Activated naive CD4-positive, alpha-beta T cell treated with Interleukin-2 at 50 U/mL for 16 hours (primary cell): ENCODE measurements at places on chromosomes 6 and 20.

GRCh38 chr20:36147690-36148089 is 6.8 kb upstream of the EPB41L1 start:
- DNase-seq, result no peak

DNA sequence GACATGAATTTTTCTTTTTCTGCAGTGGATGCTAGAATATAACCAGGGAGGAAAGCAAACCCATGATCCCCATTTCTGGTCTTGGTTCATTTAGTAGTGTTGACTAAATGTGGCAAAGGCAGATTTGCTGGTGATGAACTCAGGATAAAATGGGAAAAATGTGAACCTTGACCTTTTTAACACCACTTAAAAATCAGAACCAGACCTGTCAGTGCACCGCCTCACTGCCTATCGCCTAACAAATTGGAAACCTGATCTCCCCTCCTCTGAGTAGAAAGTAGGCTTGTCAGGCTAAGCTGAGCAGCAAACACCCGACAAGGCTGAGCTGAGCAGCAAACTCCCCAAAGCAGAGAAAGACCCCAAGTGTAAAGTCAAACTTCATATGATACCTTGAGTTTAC is 254.8 kb downstream of the FOXC1 start:
- no peak for DNase-seq

- DNase-seq, result no peak
These were observed 68.7 kb downstream of the PSMG4 start for GRCh38 chr6:3327403-3327802.

DNA sequence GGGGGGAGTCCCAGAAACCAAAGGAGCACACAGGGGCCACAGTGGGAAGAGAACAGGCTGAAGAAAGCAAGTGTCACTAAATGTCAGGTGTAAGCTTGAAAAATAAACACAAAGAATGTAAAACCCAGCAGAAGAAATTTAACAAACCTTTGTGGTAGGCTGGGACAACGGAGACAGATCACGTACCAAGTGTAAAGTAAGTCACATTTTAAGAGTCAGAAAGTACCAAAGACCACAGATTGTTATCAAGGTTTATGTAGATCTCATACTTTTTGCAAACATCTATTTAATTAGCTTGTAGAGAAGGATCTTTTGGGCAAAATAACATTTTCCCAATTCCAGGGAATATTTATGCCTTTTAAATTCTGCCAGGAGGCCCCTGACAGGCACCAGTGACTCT is 1.6 kb downstream of the CLIC5 start:
- no peak for DNase-seq

DNA sequence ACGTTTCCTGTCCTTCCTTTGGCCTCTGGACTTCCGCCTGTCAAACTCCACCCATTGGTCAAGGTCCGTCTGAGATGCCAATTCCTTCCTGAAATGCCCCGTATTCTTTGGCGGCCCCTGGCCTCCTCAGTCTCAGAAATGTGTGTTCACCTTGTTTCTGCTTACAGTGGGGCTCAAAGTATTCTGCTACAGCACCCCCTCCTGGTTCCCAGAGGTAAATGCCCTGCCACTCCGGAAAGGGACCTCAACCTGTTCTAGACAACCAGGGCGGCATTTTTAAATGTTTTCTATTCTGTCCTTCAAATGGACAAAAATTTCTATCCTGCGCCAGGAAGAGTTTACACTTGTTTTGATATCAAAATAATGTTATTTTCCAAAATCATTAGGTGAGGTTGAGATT is 12.1 kb upstream of the PAX1 start:
- DNase-seq, result no peak

DNA sequence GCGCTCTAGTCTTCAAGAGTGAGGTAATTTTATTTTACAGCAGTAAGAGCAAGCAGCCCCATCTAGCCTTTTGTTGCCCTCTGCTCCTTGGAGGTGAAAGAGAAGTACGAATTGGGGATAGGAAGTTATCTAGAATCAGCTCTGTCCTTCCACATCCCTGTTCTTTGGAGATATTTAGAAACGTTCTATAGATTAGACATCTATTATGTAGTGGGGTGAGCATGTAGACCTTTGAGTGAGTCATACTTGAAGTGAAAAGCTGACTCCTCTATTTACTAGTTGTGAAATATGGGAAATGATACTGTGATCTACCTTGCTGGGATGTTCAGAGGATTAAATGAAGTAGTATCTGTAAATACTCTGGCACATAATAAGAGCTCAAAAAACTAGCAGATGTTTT is 36.0 kb upstream of the SLC35D3 start:
- no peak for DNase-seq

DNA sequence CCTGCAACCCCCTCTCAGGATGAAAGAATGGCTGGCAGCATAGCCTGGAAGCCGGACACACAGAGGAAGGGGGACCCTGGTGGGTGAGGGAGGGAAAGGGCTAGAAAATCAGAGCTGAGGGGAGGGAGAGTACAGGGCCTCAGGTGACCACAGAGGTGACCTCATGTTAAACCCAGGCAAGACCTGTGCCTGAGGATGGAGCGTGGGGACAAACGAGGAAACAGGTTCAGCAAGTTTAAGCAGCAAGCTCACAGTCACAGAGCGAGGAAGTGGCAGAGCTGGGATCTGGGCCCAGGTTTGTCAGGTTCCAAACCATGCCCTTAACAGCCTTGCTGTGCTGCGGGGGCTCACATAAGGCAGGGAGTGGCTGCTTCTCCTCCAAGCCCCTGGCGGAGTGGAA is 4.0 kb upstream of the BPI start:
- DNase-seq, result no peak

DNA sequence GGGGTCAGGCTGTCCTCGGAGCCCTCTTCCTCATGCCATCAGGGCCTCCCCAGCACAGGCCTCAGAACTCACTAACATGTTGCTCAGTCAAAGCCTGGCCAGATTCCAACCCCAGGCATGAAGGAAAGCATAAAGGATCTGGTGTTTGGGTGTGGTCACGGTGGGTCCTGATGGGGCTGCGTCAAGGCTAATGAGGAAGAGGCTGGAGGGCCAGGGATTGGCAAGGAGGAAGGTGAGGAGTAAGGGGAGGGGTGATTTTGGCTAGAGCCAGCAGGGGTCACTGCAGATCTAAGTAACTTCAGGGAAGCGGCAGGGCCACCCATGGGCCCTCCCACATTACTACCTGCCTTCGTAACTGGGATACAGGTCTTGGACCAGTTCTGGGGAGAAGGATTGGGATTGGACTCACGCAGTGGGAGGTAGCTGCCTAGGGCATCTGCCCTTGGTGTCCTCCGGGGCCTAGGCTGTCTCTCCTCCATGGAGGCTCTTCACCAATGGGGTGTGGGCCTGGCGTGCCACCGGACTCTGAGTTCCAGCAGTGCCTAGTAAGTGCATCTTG is 36.2 kb upstream of the MRPS18A start:
- DNase-seq, result peak; percentile 77

DNA sequence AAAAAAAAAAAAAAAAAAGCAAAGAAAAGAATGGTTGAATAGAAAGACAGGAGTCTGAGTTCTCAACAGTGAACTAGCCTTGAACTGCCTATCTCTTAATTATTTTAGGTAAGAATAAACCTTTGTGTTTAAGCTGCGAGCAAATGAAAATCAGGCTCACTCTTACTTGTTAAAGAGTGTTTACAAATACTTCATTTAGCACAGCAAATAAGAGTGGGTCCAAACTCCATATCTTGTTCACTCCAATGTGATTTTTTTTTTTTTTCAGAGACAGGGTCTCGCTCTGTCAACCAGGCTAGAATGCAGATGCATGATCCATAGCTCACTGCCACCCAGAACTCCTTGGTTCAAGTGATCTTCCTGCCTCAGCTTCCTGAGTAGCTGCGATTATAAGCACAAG is 11.9 kb downstream of the MCM9 start:
- DNase-seq, result no peak

- DNase-seq, result no peak
These were observed 228.3 kb downstream of the NRN1 start for GRCh38 chr6:5778317-5778857.

GRCh38 chr6:112439010-112439409 is 91.9 kb downstream of the RFPL4B start:
- DNase-seq, result no peak

- DNase-seq, result no peak
These were observed 30.7 kb downstream of the STK38 start for GRCh38 chr6:36516559-36516958.

DNA sequence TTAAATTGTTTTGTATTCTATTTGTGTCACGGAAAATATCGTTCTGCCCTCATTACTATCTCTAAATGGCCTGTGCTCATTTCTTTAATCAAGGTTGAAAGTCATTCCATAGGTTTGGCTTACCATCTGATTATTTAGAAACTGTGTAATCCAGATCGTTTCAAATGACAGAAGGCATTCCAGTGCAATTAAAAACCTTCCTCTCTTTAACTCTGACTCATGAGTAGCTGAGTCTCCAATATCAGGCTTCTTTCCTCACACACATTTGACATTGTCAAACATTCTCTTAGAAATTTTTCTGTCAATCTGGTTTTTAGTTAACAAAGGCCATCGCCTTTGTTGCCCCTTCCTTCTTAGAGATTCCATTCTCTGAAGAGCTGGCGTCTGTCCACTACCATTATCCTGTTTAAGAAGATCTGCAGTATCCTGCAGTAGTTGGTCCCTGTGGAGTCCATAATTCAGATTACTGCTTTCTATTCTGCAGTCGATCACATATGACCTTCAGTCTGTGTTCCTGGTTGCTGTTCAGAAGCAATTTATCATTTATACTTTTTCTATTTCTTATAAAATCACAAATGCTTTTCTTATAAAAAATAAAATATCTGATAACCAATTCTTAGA is 3.9 kb upstream of the TRDN start:
- no peak for DNase-seq

DNA sequence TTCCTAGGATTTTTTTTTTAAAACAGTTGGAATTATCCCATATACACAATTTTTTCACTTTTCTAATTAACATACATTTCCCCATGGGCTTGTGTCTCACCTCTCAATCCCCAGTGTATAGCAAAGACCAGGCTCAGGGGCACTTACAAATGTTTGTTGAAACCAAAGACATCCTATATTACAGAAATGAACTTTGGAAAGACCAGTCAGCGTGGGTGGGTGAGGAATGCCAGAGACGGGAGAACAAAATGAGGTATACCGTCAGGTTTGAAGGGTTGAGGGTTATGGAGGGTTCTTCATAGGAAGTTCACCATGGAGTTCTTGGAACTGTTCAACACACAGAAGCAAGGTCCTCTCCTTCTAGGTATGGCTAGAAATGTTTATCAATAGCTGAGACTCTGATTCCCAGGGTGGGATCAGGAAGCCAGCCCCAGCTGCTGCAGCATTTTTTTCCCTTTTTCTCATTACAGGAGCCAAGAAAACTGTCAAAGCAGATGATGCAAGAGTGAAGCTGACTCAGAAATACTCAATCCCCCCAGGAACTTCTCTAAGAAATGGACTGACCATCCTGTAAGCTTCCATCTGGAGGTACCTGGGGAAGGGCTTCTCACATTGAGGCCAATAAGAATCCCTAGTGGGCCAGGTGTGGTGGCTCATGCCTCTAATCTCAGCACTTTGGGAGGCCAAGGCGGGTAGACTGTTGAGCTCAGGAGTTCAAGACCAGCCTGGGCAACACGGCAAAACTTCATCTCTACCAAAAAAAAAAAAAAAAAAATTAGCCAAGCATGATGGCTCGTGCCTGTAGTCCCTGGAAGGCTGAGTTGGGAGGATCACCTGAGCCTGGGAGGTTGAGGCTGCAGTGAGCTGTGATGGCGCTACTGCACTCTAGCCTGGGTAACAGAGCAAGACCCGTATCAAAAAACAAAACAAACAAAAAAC is 15.9 kb upstream of the TBC1D20 start:
- no peak for DNase-seq

DNA sequence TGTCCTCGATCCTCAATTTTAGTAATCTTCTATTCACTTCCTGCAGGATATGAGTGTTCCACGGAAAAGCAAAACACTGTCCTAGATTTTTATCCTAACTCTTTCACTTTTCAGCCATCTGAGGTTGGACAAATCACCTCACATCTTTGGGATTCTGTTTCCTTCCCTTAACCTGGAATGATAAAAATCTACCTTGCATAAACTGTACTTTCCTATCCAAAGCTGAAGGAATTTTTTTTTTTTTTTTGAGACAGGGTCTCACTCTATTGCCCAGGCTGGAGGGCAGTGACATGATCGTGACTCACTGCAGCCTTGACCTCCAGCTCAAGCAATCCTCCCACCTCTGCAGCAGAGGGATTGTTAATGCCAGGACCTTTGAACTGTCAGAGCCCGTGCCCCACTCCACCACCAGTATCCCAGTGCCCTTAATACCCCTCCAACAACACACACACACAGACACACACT is 20.5 kb downstream of the CAPN11 start:
- DNase-seq, result no peak

DNA sequence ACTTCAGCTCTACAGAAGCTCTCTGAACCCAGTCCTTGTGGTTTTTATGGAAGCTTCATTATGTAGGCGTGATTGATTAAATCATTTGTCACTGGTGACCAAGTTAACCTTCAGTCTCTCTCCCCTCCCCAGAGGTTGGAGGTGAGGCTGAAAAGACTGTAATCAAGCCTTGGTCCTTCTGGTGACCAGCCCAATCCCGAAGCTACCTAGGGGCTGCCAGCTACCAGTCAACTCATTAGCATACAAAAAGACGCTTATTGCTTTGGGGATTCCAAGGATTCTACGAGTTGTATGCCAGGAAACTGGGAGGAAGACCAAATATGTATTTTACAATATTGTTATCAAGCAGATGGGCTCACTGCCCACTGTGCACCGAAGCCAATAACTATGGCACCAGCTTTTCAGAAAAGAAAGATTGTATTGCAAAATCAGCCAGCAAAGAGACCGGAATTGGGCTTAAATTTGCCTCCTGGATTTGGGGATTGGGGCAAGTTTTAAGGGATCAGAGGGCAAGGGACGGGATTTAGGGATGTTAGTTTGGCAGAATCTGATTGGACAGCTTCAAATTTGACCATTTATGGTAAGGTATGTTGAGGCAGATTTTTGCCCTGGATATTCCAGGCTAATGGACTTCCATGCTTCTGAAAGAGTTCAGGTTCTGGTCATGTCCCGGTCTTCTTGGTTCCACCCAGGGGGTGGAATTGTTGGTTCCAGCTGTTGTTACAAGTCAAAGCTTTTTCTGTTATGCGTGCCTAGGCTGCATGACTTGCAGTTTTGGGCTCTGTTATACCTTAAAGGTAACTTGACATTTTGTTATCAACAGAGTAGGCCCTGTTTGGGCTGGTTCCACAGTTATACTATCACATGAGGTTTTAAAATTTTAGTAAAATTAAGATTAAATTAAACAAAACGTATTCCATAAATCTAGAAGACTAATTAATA is 167.4 kb downstream of the COL9A1 start:
- DNase-seq, result no peak

DNA sequence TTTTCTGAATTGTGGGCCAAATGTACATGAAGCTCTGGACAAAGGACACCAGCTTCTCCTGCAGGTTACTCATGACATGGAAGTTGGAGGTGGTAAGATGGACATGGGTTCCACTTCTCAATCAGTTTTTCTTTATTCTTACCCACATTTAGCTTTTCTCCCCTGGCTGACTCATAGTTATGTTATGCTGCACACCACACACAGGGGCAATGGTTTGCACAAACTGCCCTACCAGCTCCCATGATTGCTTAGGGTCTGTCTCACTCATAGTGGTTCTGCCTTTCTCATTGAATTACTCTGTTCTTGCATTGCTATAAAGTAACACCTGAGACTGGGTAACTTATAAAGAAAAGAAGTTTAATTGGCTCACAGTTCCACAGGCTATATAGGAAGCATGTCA is 4.5 kb upstream of the CD109 start:
- no peak for DNase-seq

GRCh38 chr6:141607956-141608355 is 524.8 kb upstream of the GJE1 start:
- no peak for DNase-seq

GRCh38 chr20:62487561-62488354 is 12.0 kb upstream of the GATA5 start:
- DNase-seq, result no peak

- DNase-seq, result no peak
These were observed 38.9 kb downstream of the RPP40 start for GRCh38 chr6:4964675-4965561.
